ENCODE measurements at places on chromosomes 4 and X. TPM values are rescaled to one million over a fixed set of nuclear protein-coding genes. Genes with fewer than 3 reads are reported as not detected.

ADRA2C gene
- total RNA-seq = 1.0 TPM

KCTD8 gene
- not detected for total RNA-seq

GPC3 gene
- 306 TPM for total RNA-seq

PLA2G12A gene
- total RNA-seq = 5.2 TPM

SATL1 gene
- total RNA-seq = under 0.01 TPM

PPP2R2C gene
- not detected for total RNA-seq

ADH1B gene
- total RNA-seq = 33.4 TPM

RAB33A gene
- total RNA-seq = 1.6 TPM

MAOB gene
- 1.0 TPM for total RNA-seq

AKAP14 gene
- not detected for total RNA-seq

UGT2B11 gene
- total RNA-seq = not detected

SERPINA7 gene
- total RNA-seq = not detected

FGFR3 gene
- 0.52 TPM for total RNA-seq

LRRC66 gene
- 1.0 TPM for total RNA-seq

PRDM5 gene
- total RNA-seq = 61.1 TPM
